Esophagus squamous epithelium (tissue), 5 donors: ENCODE measurements at places on chromosomes 11 and 22.

DNA sequence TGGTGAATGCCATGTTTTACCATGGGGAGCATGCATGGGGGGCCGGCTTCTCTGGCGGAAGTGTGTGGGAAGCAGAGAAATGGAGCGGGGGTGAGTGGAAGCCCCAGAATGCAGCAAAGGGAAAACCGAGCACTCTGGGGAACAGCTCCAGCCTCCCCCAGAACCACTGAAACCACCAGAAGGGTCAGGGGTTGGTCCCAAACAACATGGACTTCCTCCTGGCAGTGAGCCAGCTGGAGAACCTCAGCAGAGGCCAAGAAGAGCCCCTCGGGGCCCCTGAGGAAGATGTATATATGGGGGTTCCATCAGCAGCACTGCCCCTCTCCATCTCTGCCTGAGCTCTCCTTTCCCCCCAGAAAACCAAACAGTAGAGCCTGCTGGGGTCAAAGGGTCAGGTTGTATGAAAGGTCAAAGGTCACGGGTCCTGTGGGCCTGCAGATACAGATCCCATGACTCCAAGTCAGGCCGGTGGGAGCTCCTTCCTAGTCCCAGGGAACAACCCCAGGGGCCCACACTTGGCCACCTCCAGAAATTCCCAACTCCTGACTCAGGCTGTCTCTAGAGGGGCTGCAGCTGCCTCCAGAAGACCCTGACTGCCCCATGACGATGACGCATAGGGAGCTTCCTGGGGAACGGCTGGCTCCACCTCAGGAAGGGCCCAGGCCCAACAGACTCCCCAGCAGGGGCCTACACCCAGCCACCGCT lies 48.5 kb upstream of the TIMP3 start:
- no peak for DNase-seq

DNA sequence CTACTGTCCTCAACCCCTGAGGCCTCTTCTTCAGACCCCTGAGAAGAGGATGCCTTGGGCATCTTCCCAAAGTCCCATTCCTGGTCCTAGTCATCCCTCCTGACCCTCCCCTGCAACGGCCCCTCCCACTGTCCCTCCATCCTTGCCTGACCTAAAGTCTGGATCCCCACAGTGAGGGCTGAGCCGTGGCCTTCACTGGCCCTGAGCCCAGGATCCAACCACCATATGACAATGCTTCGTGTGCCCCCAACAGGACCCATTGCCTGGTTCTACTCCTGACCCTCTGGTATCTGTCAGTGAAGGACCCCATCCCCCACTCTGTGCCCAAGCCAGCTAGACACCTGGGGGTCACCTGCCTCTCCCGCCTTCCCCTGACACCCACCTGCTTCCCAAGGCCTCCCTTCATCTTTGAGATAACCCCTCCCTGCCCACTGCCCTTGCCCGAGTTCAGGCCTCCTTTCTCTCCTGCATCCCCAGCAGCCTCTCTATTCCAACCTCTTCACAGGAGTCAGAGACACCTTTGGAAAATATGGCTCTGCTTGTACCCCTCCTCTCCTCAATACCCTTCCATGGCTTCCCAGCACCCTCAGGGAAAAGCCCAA lies 48.0 kb downstream of the LRRC32 start:
- DNase-seq = no peak

GRCh38 chr11:102676084-102676483 lies 29.5 kb downstream of the MMP27 start:
- DNase-seq = no peak

DNA sequence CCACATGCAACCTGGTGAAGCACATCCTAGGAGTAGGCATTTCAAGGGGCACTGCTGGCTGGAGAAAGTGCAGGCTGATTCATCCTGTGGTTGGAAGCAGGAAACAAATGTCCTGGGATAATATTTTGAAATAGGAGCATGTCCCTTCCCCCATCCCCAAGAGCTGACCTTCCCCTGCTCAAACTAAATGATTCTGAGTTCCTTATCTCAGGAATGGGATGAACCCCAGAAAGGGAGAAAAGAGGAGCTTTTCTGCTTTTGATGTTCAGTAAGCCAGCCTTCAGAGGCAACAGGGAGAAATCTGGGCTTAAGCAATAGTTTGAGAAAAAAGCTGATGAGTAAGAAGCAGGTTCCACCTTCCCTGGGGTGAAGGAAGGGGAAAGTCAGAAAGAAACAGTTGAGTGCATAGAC lies 19.5 kb upstream of the SPON1 start:
- DNase-seq = no peak

DNA sequence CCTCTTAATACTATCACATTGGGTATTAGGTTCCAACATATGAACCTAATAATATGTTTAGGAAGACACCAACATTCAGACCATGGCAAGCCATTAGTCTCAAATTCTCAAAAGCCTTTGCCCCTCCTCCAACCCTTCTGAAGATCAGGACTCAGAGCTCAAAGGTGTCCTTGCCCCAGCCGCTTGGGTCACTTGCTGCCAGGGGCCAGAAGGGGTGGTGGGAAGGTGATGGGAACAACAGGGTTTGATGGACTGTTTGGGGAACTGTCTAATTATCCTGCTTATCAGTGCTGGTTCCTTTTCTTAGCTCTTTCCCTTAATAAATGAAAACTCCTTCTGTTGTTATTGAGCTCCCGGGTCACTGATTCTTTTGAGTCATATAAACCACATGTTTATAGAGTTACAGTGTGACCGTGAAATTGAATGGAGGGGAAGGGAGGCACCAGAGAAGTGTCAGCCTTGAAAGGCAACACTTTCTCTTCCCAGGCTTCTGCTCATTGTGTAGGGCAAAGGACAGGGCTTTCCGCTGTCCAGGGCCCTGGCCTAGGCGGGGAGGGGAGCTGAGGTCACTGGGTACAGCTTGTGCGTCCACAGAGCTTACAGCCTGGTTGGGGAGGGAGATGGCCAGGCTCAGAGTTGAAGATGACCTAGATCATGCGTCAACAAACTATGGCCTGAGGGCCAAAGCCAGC lies 105.1 kb downstream of the FBXO7 start:
- DNase-seq = no peak
